ENCODE measurements at places on chromosomes 5 and 9.

GRCh38 chr5:57410374-57411320 is 72.0 kb downstream of the ACTBL2 start:
- H3K27me3 ChIP-seq: no peaks in the 10 kb centered on the region
- no peak overlapping the region for H3K4me3 ChIP-seq

DNA sequence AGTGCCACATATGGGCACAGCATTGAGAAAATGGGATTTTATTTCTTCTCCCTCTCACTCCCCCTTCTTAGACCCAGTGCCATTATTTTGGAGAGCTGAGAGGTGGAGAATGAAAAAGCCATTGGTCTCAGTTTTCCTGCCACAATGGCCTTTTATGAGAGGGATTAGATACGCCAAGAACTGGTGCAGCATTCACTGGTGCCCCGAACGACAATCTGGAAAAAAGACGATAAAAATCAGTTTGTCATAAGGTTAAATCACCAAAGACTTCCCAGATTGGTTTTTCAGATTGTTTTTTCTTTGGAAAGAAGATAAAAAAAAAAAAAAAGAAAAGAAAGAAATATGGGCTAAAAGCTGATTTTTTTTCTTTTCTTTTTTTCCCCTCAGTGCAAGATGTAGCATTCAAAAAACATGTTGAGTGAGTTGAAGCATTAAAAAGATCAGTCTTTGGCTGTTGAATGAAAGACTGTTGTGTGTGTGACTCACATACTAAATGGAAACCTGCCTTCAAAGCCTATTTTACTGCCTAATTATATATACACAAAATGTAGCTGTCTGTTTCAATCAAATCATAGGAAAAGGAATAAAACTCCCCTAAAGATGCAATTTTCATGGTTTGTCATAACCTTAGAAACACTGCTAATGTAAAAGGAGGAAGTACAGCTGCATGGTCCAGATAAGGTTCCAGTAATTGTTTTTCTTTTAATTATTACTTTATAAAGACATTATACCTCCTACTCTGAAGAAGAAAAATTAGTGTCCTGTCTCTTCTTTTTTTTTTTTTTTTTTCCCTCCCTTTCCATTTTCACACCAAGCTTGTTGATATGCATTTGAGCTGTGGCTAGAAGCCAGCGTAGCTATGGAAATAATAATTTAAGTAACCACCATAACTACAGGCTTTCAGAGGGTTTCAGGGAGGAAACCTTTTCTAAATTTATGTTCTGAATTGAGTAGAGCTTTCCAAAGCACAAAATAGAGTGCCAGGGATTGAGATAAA is 27.2 kb upstream of the ZNF608 start:
- H3K27ac ChIP-seq: no peak overlapping the region
- H3K4me3 ChIP-seq: no peak overlapping the region
- no peaks in the 10 kb centered on the region for H3K4me1 ChIP-seq
- no peaks in the 10 kb centered on the region for H3K36me3 ChIP-seq
- no peaks in the 10 kb centered on the region for H3K27me3 ChIP-seq

DNA sequence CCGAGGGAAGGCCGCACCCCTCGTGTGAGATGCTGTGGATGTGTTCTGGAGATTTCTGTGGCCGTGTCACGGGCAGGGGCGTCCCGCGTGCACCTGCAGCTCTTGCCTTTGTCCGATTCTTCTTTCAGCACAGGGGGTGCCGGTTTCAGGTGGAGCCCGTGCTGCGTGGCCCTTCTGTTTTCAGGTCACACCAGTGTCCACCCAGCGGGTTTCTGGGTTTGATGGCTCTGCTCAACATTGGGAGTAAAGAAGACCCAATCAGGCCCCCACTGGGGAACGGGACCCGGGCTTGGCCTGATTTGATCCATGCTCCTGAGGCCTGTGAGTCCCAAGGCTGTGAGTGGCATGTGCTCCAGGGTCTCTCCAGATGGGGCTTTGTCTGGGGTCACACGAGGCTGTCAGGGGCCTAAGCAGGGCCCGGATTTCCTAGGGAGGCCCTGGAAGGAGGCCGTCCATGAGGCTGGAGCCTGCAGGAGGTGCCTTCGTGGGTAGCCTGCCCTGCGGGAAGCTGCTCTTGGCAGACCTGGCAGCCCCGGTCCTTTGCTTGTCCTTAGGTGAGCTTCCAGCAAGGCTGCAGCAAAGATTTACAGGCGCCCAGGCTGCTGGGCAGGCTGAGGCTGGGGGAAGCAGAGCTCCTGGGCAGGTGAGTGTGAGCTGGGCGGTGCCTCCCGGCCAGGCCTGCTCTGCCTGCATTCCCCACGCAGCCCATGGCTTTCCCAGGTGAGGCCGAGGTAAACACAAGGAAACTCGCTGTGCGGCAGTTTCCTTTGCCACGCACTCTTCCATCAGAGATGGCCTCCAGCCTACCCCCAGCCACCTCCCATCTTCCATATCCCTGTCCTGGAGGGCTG is 12.8 kb downstream of the MRPL36 start:
- peaks cover 21% of the 10 kb centered on the region for H3K4me1 ChIP-seq
- H3K27me3 ChIP-seq: no peaks in the 10 kb centered on the region
- no peaks in the 10 kb centered on the region for H3K36me3 ChIP-seq

GRCh38 chr5:175471628-175472027 is 6.7 kb upstream of the SFXN1 start:
- no peaks in the 10 kb centered on the region for H3K4me1 ChIP-seq
- peaks cover 39% of the 10 kb centered on the region for H3K27me3 ChIP-seq
- H3K4me3 ChIP-seq: no peak overlapping the region
- H3K27ac ChIP-seq: no peak overlapping the region

GRCh38 chr5:71862507-71863060 is 143.5 kb downstream of the CARTPT start:
- DNase-seq: no peak
- no peaks in the 10 kb centered on the region for H3K4me1 ChIP-seq
- H3K27me3 ChIP-seq: no peaks in the 10 kb centered on the region
- H3K36me3 ChIP-seq: no peaks in the 10 kb centered on the region
- no peak overlapping the region for H3K4me3 ChIP-seq

DNA sequence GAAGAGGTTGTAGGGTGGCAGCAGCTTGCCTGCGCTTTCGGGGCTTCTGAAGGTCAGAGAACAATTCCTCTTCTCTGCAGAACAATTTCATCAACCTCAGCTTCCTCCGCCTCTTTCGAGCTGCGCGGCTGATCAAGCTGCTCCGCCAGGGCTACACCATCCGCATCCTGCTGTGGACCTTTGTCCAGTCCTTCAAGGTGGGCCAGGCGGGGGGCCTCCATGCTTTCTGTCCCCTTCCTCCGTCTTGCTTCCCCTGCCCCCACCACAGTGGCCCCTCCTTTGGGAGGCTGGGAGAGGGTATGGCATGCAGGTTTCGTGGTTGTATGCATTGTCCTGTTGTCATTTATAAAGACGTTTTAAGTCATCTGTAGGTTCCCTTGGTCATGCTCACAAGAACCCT is 195.8 kb downstream of the CACNA1B start:
- H3K4me3 ChIP-seq: no peak overlapping the region
- H3K27me3 ChIP-seq: no peaks in the 10 kb centered on the region
- H3K36me3 ChIP-seq: no peaks in the 10 kb centered on the region

GRCh38 chr5:176697934-176698538 is 50.8 kb downstream of the TSPAN17 start:
- H3K36me3 ChIP-seq: no peaks in the 10 kb centered on the region
- H3K4me3 ChIP-seq: no peak overlapping the region
- no peaks in the 10 kb centered on the region for H3K4me1 ChIP-seq
- H3K27ac ChIP-seq: no peak overlapping the region
- no peaks in the 10 kb centered on the region for H3K27me3 ChIP-seq
- no peak for DNase-seq

GRCh38 chr5:146690880-146691355 is 174.9 kb upstream of the GPR151 start:
- no peak overlapping the region for H3K4me3 ChIP-seq
- no peak overlapping the region for H3K27ac ChIP-seq
- DNase-seq: no peak
- peaks cover 63% of the 10 kb centered on the region for H3K27me3 ChIP-seq
- H3K36me3 ChIP-seq: no peaks in the 10 kb centered on the region
- H3K4me1 ChIP-seq: no peaks in the 10 kb centered on the region

DNA sequence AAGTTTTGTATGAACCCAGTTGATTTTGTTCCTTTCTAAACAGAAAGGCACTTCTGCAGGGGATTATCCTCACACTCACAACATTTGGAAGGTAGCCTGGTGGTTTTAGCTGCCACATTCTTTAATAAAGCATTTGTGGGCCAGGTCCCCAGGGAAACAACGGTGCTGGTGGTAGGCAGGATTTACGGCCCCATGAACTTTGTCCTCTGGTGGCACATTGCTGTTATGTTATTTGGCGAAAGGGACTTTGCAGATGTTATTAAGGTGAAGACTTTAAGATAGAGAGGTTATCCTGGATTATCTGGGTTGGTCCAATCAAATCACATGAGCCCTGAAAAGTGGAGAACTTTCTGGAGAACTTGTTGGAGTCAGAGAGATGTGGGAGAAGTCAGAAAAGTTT is 86.3 kb upstream of the C9orf72 start:
- H3K36me3 ChIP-seq: no peaks in the 10 kb centered on the region
- no peak for DNase-seq
- no peak overlapping the region for H3K4me3 ChIP-seq

DNA sequence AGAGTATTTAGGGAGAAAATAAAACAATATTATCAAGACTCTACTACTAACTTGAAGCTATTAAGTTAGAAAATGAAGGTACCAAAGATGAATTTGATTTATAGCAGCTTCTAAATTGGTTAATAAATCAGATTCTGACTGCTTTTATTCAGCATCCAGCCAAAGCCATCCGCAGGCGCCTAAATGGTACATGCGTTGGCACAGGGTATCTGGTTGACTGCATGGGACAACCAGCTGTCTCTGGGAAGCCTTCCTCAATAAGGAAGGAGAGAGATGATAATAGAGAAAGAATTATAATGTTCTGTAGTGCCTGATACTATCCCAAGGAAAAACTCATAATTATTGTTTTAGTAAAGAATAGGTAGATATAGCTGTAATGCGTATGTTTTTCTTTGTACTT is 9.1 kb upstream of the TRPM3 start:
- no peaks in the 10 kb centered on the region for H3K36me3 ChIP-seq
- H3K4me3 ChIP-seq: no peak overlapping the region
- H3K4me1 ChIP-seq: no peaks in the 10 kb centered on the region
- peaks cover 4% of the 10 kb centered on the region for H3K27me3 ChIP-seq
- no peak overlapping the region for H3K27ac ChIP-seq

GRCh38 chr9:69899491-69899890 is 78.9 kb downstream of the CFAP95 start:
- no peak for DNase-seq
- H3K4me3 ChIP-seq: no peak overlapping the region
- H3K36me3 ChIP-seq: no peaks in the 10 kb centered on the region
- H3K27me3 ChIP-seq: no peaks in the 10 kb centered on the region
- H3K4me1 ChIP-seq: peaks cover 12% of the 10 kb centered on the region

DNA sequence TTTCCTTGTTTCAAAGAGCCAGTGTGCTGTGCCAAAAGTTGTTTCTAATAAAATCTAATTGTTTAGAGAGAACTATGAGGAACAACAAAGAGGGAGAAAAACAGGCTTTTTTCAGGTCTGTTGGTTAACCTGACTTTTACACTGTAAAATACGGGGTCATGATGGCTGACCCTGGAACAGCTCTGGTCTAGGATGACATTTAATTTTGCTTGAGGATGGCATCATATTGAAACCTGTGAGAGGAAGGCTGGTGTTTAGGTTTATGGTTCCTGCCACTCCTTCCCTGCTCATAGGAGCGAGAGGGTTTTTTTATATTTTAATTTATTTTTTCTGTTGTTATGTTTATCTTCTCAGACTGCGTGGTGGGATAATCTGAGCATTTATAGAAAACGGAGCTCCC is 327.6 kb downstream of the KDM4C start:
- H3K27me3 ChIP-seq: no peaks in the 10 kb centered on the region
- H3K4me1 ChIP-seq: peaks cover 19% of the 10 kb centered on the region
- no peak for DNase-seq
- no peaks in the 10 kb centered on the region for H3K36me3 ChIP-seq

- H3K27ac ChIP-seq: no peak overlapping the region
- no peak for DNase-seq
- no peaks in the 10 kb centered on the region for H3K4me1 ChIP-seq
Observed at GRCh38 chr9:126501383-126502331, 112.1 kb upstream of the LMX1B start.

DNA sequence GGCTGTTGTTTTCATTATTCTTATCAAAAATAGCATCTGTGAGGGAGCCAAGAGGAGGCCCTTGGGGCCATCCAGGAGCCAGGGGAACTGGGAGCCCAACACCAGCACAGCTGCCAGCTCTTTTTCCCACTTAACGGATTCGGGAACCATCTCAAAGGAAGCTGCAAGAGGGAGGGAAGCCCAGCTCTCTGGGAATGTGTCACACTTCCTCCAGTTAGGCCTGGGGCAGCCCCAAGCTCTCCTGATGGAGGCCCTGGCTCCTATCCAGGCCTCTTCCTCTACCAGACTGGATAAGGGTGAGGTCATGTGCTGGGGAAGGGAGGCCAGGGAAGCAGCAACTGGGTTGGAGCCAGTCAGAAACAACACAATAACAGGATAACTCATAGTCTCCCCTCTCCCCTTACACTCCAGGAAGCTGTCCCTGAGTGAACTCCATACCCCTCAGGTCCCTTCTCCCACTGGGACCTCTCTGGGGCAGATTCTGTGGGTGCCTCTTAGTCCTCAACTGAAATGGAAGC is 12.7 kb downstream of the CSF2 start:
- H3K4me3 ChIP-seq: no peak overlapping the region
- H3K4me1 ChIP-seq: no peaks in the 10 kb centered on the region
- peak; percentile 30 for DNase-seq

GRCh38 chr9:134641173-134641989 is at the start of gene COL5A1:
Gene COL5A1 (plus strand): TSS chr9:134641803. CDS start chr9:134642188, 385 bp downstream.
- DNase-seq: peak; percentile 96
- H3K36me3 ChIP-seq: no peaks in the 10 kb centered on the region
- peak within 1 kb of the TSS; percentile 81 for H3K4me3 ChIP-seq
- H3K27me3 ChIP-seq: no peaks in the 10 kb centered on the region

DNA sequence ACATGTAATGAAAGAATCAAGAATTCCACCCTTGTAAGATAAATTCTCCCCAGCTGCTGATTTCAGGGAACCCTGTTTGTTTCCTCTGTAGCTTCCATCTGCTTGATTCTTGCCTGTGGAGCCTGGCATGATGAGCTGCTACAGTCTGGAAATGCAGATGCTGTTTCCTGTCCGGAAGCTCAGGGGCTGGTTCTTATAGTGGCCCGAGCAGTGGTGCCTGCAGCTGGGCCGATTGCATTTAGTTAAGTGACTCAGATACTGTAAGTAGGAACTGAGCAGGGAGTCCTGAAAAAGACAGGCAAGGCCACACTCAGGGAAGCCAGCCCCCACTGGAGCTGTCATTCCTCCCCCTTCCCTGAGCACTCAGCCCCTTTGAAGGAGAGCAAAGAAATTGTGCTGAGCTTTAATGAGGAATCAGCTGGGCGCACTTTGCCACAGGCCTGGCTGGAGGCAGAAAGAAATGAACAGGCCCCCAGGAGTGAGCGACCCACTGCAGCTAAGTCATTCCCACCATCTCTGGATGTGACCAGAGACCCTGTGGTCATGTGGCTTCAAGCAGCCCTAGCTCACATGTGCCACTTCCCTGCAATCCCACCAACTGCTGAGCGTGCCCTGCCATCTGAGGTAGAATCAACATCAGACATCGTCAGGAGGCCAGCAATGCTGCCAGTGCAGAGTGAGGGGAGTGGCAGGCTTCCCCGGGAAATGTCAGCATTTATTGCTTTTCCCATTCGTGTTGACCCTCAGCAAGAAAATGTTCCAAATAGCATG is 206.0 kb upstream of the WWC1 start:
- H3K36me3 ChIP-seq: no peaks in the 10 kb centered on the region
- H3K4me3 ChIP-seq: no peak overlapping the region
- peaks cover 52% of the 10 kb centered on the region for H3K4me1 ChIP-seq
- DNase-seq: peak; percentile 97
- peak overlapping the region; percentile 96 for H3K27ac ChIP-seq
- no peaks in the 10 kb centered on the region for H3K27me3 ChIP-seq

Measured in A673 (cell line).